Upper lobe of left lung (tissue), 6 donors: ENCODE measurements at places on chromosomes 4 and X. TPM values are rescaled to one million over a fixed set of nuclear protein-coding genes. Genes with fewer than 3 reads are reported as not detected.

The P2RY10 gene
- total RNA-seq, result 0.91 TPM

The NXF3 gene
- total RNA-seq, result 1.5 TPM

DNA sequence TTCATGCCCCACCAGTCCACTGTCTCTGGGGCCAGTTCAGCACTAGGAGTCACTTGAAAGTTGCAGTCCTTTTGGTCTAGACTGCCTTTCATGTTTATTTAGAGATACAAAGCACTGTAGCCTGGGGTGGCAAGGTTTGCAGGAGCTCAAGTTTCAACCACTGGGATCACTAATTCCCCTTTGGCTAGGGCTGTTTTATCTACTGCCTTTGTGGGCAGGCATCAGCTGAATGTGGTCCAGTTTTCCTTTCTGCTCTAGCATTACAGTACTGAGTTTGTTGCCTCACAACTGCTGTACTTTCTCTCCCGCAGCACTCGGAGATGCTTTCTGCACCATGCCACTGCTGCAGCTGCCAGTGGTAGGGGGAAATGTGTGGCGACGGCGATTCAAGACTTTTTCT is 222.3 kb upstream of the HDX start:
- no peak for DNase-seq

GRCh38 chr4:138224614-138225013 is 17.5 kb downstream of the SLC7A11 start:
- no peak for DNase-seq

The RHOXF2B gene
- not detected for total RNA-seq

DNA sequence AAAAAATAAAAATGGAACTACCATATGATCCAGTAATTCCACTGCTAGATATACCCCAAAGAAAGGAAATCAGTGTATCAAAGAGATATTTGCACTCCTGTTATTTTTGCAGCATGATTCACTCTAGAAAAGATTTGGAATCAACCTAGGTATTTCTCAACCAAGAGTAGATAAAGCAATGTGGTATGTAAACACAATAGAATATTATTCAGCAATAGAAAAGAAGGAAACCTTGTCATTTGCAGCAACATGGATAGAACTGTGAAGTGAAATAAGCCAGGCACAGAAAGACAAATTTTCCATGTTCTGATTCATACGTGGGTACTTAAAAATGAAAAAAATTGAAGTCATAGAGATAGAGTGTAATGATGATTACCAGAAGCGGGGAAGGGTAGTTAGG is 362.3 kb upstream of the EPHA5 start:
- DNase-seq, result no peak

- no peak for DNase-seq
These were observed 380.8 kb upstream of the ANXA10 start for GRCh38 chr4:167711517-167711916.

The POF1B gene
- 1.1 TPM for total RNA-seq

The PITX2 gene
- total RNA-seq, result not detected

- no peak for DNase-seq
These were observed 82.0 kb downstream of the CRMP1 start for GRCh38 chr4:5810770-5811430.

- DNase-seq, result no peak
These were observed 632.4 kb upstream of the BOD1L1 start for GRCh38 chr4:14259936-14260335.

DNA sequence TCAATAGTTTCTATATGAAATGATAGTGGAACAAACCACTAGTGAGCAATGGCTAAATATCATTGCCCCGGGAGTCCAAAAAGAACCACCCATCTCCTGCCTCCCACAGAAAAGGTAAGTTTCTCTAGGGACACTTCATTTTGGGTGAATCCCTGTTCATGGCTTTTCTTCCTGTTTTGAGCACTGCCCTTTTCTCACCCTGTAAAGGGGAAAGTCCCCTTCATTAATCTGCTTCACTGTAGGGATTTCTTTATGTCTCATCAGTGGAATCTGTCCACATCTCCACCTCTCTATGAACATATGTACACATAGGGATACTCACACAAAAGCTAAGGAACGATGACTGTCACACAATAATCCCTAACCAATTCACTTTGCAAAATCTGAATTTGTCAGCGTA is 28.6 kb downstream of the MAGED4 start:
- no peak for DNase-seq

The LIMCH1 gene
- 598 TPM for total RNA-seq

- no peak for DNase-seq
These were observed 112.3 kb downstream of the NYX start for GRCh38 chrX:41559235-41560052.

- no peak for DNase-seq
These were observed 77.7 kb downstream of the CC2D2A start for GRCh38 chr4:15547392-15547791.

GRCh38 chrX:18855919-18856644 is 127.8 kb downstream of the PHKA2 start:
- no peak for DNase-seq

The TLR1 gene
- total RNA-seq, result 18.5 TPM

- peak; percentile 91 for DNase-seq
These were observed 48.5 kb downstream of the PRPS1 start for GRCh38 chrX:107676559-107677378.

The ANXA10 gene
- not detected for total RNA-seq

GRCh38 chrX:129593137-129593536 is 53.1 kb downstream of the OCRL start:
- no peak for DNase-seq

DNA sequence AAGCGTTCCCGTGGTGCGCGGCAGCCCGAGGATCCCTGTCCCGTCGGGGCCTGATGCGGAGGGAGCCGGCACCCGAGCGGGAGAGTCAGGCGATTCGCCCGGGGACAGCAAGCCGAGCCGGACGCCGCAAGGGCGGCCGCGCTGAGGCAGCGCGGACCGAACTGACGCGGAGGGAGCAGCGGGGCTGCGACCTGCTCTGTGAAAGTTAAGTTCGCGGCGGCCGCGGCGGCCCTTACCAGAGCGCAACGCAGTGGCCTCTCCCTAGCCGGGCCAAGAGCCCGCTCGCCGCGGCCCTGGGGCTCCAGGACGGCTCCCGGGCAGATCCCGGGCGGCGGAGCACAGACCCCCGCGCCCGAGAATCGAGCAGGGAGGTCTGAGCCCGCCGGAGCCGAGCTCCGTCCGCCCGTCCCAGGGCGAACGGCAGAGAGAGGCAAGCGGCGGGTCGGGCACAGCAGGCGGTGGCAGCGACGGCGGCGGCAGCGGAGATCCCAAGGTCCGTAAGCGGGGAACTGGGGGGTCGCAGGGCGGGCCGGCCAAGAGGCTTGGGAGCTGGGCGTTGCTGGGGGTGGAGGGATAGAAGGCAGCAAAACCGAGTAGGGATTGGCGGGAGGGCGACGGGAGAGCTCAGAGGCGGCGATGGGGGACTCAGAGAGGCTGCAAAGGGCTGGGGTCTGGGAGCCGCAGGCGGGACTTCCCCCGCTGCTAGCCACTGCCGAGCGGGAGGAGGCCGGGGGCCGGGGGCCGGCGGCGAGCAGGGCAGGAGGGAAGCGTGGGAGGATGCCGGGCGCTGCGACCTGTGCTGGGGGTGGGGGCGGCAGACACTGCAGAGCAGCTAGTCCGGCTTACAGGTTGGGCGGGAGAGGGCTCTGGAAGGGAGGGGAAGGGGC is 1.0 kb downstream of the GPR50 start:
- no peak for DNase-seq

- DNase-seq, result no peak
These were observed 84.2 kb upstream of the NRK start for GRCh38 chrX:105738162-105738561.

- DNase-seq, result no peak
These were observed 2.0 kb downstream of the ERCC6L start for GRCh38 chrX:72236841-72237240.

The CA5B gene
- total RNA-seq, result 11.0 TPM

GRCh38 chrX:100417681-100418080 is 7.6 kb upstream of the PCDH19 start:
- DNase-seq, result no peak

The CXCL8 gene
- 9.0 TPM for total RNA-seq

DNA sequence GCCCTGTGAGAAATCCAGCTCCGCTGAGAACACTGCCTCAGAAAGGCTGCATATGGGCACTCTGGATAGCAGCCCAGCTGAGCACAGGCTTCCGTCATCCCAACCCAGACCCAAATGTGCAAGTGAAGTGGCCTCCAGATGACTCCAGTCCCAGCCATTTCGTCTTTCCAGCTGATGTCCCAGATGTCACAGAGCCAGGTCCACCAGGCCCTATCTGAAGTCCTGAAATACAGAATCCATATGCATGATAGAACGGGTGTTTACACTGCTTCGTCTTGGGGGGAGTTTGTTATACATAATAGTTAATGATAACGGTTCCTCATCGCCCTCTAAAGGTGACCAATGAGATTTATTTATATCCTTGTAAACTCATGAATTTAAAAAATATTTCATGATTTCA is 72.6 kb upstream of the TRIM2 start:
- DNase-seq, result no peak

DNA sequence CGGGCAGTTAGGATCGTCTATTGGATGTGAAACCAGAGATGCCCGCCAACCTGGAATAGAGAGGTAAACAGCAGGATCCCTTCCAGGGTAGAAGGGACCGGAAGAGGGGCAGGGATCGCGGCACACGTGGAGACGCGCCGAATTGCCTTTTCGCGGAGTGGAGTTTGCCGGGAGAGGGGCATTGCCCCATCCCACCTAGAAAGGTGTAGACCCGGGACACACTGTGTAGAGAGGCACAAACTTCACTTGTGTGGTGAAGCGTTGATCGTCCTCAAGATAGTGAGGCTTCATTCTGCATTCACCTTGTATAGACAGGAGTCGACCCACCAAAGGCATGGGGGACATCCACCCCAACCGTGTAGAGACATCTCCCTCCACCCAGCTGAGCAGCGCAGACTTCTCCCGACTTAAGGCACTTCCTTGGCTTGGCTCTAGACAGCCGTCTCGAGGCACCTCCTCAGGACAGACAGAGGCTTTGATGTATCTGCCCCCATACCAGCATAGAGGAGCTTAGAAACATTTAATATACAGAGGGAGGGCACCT is 410 bp downstream of the GNL3L start:
- DNase-seq, result no peak

The CORIN gene
- 2.8 TPM for total RNA-seq

The PAGE5 gene
- not detected for total RNA-seq

GRCh38 chr4:109027016-109027500 is 264.2 kb upstream of the ETNPPL start:
- no peak for DNase-seq

- DNase-seq, result no peak
These were observed 3.9 kb downstream of the MAMLD1 start for GRCh38 chrX:150366951-150367545.

- DNase-seq, result peak; percentile 69
These were observed at the start of gene TBL1X for GRCh38 chrX:9464435-9465371. Gene TBL1X (plus strand): TSS chrX:9465058. CDS start chrX:9653587, 188,529 bp downstream.

DNA sequence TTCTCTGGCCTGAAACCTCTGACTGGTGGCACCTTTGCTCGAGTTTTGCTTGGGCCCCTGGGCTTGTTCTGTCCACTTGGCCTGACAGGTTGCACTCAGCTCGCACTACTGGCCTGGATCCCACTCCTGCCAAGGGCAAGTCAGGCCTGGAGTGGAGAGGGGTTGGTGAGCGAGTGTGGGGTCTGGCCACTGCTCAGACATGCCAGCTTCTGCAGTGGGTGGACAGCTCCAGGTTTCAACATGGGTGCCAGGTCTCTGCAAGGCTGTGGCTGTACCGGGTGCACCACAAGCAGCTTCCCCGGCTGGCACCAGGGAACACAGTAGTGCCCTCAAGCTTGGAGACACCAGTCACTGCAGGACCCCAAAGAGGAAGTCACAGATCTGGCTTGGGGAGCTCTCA is 91.6 kb upstream of the CXorf51A start:
- DNase-seq, result no peak

DNA sequence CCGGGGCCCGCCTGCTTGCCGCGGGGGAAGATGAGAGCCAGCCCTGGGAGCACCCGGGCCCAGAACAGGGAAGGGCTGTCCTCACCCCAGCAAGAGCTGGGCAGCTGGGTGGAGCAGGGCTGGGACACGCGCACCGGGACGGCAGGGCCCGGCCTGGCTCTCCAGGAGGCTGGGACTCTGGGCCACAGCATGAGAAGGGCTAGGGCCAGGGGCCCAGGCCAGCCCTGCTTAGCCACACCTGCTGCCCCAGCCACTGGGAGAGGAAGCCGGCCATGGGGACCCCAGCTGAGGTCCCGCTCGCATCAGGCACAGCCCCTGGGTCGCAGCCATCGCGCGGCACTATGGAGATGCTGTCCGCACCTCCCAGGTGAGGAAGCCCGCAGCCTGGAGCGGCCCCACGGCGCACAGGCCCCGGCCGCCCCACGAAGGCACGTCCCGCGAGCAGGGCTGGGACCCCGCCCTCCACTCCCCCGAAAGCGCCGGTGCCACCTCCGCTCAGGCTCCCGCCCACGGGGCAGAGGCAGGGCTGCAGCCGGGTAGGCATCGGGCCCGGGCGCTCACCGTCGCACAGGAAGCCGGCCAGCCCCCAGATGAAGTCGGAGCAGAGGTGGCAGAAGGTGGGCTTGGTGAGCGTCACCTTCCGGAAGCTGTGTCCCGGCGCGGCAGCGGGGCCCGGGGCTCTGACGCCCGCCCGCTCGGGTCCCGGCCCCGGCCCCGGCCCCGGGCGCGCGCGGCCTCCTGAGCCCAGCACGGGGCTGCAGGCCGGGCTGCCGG is 531 bp downstream of the DGKQ start:
- peak; percentile 91 for DNase-seq

GRCh38 chr4:102734591-102735385 is 26.0 kb downstream of the MANBA start:
- DNase-seq, result no peak

DNA sequence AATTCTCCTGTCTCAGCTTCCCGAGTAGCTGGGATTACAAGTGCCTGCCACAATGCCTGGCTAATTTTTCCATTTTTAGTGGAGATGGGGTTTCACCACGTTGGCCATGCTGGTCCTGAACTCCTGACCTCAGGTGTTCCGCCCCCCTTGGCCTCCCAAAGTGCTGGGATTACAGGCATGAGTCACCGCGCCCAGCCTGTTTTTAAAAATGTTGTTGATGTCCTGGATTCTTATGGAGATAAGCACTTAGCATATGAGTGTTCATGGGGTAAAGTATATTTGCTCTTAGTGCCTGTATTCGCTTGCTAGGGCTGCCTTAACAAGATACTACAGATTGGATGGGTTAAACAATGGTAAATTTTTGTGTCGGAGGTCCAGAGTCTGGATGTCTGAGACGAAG is 91.7 kb downstream of the CEP44 start:
- DNase-seq, result no peak

DNA sequence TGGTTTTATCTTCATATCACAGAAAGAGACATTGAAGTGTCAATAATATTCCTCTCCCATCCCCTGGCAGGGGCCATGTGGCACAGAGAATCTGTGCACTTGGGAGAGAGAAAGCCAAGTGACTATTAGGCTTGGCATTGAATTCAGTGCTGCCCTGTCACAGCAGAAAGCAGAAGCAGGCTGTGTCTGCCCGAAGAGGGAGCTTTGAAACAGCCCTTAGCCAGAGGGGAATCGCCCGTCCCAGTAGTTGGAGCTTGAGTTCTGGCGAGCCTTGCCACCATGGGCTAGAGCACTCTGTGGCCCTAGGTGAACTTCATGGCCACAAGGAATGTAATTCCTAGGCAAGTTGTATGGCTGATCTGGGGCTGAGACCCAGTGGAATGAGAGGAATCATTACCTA is 282.5 kb upstream of the PCDH10 start:
- no peak for DNase-seq

The TMEM156 gene
- 0.30 TPM for total RNA-seq

GRCh38 chr4:74058048-74058651 is 19.7 kb upstream of the CXCL3 start:
- DNase-seq, result no peak
